AML-193 (cell line): ENCODE measurements at places on chromosomes 7 and 10.

DNA sequence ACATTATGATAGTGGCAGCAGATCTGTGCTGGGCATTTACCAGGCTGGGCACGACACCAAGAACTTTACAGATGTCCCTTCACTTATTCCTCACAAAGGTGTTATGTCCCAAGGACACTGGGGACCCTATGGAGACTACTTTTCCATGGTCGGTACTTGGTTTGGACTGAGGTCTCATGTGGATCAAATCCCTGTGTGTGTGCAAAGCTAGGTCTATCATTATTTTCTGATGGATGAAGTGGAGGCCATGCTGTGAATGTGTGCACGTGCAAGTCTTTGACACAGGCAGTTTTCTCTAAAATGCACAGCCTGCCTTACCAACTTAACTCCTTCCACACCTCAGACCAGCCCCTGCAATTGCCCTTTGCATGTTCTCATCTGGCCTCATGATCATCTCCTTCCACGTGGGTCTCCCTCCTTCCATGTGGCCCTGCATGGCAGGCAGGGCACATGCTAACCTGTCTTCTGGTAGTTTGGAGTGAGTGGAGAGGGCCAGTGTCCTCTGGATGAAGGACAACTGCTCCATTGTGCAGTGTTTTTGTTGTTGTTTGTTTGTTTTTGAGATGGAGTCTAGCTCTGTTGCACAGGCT is 16.0 kb upstream of the ZNF273 start:
- no peak for DNase-seq

GRCh38 chr7:200704-201103 is 8.3 kb downstream of the FAM20C start:
- DNase-seq, result peak; percentile 4

GRCh38 chr10:50224330-50224952 is 26.9 kb downstream of the ASAH2 start:
- DNase-seq, result peak; percentile 45

GRCh38 chr10:97434055-97434454 is 8.1 kb downstream of the PGAM1 start:
- no peak for DNase-seq

DNA sequence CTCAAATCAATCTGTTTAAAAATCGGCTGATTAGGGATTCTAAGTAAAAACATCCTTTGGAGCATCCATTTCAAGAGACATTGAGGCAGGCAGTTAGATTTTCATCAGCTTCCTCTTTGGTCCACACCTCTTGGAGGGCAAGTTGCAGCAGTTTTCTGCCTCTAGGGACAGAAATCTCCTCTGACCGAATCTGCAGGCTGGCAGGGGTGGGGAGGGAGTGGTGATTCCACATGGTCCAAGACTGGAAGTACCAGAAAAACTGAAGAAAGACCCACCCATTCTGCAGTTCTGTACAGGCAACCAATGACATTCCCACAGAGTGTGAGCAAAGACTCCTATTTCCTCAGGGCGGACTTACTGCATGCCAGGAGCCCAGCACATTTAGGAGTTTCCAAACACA is 29.0 kb downstream of the FGFBP3 start:
- no peak for DNase-seq

- no peak for DNase-seq
Measured at GRCh38 chr7:109663806-109664205, 1094.1 kb downstream of the DNAJB9 start.

GRCh38 chr7:36565792-36566356 is 158.4 kb downstream of the AOAH start:
- DNase-seq, result peak; percentile 79

GRCh38 chr7:131431289-131431688 is 103.6 kb downstream of the MKLN1 start:
- no peak for DNase-seq

- DNase-seq, result peak; percentile 54
Measured at GRCh38 chr7:150811-151221, 41.6 kb upstream of the FAM20C start.

GRCh38 chr7:29563590-29564495 is at the start of gene PRR15:
Gene PRR15, plus strand, starts transcription at chr7:29563835. Its CDS starts 2,495 bp downstream, at chr7:29566330.
- DNase-seq, result no peak

DNA sequence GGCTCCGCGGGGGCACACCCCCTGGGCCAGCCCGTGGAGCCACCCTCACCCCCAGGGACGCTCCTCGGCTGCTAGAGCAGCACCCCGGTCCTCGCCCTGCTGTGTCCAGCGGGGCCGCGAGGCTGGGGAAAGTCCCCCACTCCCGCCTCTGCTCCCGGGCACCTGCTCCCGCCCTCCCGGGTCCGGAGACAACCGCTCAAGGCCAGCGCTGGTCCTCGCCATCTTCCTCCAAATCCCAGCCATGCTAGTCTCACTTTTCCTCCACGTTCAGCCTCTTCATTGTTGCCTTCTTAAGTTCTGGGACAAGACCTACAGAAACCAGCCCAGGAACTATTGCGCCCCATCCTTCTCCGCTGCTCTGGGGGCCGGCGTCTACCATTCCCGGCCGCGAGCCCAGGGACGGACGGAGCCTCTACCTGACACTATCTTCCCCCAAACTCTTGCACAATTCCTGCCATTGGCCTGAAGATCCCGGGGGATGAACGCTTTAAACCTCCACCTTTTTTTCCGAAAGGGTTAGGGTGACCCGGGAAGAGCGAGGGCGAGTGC is 4.8 kb upstream of the KCP start:
- no peak for DNase-seq

DNA sequence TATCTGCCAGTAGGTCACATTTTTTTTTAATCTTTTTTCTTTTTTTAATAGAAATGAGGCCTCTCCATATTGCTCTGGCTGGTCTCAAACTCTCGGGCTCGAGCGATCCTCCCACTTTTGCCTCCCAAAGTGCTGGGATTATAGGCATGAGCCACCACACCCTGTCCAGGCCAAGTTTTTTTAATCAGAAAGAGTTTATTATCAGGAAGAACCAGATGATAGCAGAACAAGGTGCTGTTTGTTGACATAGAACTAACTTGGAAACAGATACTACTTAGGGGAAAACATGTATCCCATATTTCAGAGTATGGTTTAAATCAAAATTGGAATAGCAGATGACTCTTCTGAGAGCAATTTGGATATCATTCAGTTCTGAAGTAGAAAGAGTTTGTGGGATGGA is 118.6 kb downstream of the NRF1 start:
- DNase-seq, result no peak

DNA sequence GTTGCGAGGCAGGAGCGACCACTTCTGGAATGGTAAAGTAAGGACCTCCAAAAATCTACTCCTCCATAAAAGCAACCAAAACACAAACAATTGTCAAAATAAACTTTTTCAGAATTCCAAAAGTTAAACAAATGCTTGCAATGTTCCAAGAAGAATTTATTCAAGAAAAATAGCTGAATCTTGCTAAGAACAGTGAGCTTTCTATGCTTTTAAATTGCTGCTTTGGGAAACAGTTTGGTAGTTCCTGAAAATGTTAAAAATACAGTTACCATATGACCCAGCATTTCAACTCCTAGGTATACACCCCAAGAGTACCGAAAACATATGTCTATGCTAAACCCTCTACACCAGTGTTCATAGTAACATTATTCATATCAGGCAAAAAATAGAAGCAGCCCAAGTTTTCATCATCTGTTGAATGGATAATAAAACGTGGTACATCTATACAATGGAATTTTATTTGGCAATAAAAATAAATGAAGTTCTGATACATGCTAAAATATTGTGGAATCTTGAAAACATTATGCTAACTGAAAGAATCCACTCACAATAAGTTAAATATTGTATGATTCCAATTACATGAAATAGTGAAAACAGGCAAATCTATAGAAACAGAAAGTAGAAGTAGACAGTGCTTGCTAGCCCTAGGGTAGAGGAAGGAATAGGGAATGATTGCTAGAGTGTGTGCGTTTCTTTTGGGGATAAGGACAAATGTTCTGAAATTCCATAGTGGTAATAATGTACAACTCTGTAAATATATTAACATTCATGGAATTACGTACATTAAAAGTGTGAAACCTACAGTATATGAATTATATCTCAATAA is 57.0 kb downstream of the LRRN3 start:
- DNase-seq, result no peak

- DNase-seq, result no peak
Measured at GRCh38 chr10:47049906-47050305, 138.7 kb downstream of the PTPN20 start.

DNA sequence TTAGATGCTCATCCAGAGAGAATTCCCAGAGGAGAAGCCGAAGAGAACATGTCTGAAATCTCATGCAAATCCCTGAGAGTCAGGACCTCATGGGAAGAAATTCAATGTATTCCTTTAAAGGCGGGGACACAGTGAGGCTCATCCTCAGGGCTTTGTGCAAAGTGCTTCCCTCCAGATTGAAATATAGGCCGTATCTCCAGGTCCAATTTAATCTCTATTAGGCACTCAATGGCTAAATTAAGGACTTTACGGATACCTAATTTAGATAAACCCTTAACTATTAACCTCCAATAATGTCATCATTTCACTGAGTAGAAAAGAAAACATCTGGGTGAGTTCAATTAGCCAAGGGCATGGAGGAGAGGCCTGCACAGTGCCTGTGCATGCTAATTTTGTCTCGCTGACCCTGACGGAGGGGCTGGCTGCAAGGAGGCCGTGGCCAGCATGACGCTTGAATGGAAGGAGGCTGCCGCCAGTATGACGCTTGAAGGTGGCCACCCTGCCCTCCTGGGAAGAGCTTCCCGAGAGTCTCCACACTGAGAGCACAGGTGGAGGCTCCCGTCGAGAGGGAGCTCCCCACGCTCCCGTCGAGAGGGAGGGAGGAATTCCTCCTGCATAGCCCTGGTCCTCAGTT is 287.6 kb downstream of the ADARB2 start:
- no peak for DNase-seq

DNA sequence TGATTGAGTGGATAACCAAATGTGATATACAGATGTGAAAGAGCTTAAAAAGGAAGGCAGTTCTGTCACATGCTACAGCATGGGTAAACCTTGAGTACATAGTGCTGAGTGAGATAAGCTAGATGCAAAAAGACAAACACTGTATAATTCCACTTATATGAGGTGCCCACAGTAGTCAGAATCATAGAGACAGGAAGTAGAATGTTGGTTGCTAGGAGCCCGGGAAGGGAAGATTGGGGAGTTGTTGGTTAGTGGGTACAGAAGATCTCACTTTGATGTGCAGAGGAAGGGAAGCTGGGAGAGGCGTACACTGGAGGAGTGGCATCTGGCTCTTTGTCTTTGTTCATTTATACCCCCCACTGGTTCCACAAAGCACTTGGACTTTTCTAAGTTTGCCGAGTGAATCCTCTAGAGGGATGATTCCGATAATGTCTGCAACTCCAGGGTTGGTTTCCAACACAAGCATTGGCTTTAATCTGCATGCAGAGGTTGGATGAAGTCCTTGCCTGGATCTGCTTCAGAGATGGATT is 39.5 kb downstream of the TSPAN14 start:
- peak; percentile 15 for DNase-seq

- DNase-seq, result no peak
Measured at GRCh38 chr7:216360-217300, 24.3 kb downstream of the FAM20C start.

DNA sequence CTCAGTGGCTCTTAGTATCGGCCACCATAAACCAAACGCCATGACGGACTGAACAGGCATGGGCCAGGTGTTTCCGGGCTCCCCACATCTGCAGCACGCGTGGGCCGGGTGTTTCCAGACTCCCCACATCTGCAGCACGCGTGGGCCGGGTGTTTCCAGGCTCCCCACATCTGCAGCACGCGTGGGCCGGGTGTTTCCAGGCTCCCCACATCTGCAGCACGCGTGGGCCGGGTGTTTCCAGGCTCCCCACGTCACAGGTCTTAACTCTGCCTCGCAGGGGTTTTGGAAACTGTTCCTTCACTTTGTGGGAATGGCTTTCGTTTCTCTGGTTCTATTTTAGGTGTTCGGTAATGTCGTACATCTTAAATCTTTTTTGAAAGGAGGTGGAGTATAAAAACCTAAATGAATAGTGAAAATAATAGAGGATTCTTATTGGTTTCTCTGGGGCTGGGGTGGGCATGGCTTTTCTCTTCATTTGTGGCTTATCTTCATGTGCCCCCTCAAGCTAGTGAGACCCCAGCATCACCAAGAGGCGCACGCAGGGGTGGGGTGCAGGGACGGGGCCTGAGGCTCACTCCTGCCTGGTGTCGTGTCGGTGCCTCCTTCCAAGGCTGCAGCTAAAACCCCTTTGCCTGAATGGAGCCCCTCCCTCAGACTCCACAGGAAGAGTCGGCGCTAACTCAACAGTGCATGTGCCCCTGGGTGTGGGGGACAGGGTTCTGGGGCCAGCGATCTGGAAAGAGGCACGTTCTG is 126.3 kb downstream of the WDR37 start:
- no peak for DNase-seq
